ENCODE measurements at places on chromosomes 16 and 17.

DNA sequence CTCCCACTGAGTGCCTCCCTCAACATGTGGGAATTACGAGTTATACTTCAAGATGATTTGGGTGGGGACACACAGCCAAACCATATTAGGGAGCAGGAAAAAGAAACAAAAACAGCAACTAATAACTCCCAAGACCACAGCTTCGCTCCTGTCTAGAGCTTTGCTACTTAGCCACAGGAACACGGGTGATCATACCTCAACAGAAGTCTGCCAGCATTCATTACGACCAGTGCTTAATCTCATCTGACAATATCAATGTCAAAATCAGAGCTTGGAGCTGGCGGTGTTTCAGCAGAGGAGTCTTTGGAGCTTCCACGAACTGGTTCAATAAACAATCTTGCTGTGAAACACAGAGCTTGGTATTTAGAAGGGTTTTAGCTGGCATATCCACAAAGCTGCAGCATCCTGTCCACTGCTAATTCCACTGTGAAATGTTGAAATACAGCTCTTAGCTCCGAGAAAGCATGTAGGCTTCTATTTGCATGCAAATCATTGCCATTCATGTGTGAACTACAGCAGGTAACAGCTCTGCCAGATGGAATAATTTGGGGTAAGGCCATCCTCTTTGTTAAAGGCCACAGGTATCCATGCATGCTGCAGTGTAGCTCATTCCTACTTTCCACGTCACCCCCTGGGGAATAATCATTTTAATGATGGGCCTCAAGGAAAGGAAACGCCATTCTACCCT, 128.4 kb upstream of the GOT2 start:
- no peaks in the 10 kb centered on the region for H3K27me3 ChIP-seq
- no peaks in the 10 kb centered on the region for H3K4me1 ChIP-seq
- no peak for DNase-seq
- no peak overlapping the region for H3K27ac ChIP-seq
- H3K4me3 ChIP-seq: no peak overlapping the region

- H3K4me3 ChIP-seq: peak overlapping the region; percentile 56
- no peaks in the 10 kb centered on the region for H3K36me3 ChIP-seq
- DNase-seq: peak; percentile 19
Observed at GRCh38 chr16:12027558-12028287, 51.2 kb downstream of the SNX29 start.

- H3K27ac ChIP-seq: peak overlapping the region; percentile 84
- no peaks in the 10 kb centered on the region for H3K27me3 ChIP-seq
- peaks cover 47% of the 10 kb centered on the region for H3K4me1 ChIP-seq
Observed at GRCh38 chr16:10880594-10881452, 3.8 kb downstream of the CIITA start.

DNA sequence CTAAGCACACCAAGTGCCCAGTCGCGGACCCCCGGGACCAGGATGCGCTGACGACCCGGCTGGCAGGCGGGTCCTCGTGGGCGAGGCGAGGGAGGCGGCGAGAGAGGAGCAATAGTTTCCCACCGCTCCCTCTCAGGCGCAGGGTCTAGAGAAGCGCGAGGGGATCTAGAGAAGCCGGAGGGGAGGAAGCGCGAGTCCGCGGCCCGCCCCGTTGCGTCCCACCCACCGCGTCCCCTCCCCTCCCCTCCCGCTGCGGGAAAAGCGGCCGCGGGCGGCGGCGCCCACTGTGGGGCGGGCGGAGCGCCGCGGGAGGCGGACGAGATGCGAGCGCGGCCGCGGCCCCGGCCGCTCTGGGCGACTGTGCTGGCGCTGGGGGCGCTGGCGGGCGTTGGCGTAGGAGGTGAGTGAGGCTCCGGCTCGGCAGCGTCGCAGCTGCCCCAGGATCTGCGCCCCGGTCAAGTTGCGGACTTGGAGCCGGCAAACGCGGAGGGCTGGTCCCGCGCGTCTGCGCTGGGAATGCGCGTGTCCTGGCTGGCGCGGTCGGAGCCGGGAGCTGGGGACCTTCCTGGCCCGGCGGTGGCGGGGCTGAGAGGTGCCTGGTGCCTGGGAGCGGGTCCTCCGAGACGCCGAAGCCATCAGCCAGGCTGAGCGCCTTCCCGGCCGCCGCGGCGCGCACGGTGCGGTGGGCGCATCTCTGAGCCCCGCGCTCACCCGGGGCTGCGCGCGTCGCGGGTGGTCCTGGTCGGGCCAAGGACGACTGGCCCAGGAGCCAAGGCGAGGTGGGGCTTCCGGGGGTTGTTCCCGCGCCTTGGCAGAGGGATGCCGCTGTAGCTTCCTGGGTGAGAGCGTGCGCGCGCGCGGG, at the start of gene ITGB3:
Gene ITGB3, plus strand, starts transcription at position 287 of the 862 bp plus-strand sequence. Its CDS starts 35 bp downstream, at position 322.
- H3K27ac ChIP-seq: no peak within 1 kb of the TSS
- peaks cover 5% of the 10 kb centered on the region for H3K27me3 ChIP-seq
- H3K4me1 ChIP-seq: no peaks in the 10 kb centered on the region
- peak; percentile 78 for DNase-seq
- no peaks in the 10 kb centered on the region for H3K36me3 ChIP-seq

DNA sequence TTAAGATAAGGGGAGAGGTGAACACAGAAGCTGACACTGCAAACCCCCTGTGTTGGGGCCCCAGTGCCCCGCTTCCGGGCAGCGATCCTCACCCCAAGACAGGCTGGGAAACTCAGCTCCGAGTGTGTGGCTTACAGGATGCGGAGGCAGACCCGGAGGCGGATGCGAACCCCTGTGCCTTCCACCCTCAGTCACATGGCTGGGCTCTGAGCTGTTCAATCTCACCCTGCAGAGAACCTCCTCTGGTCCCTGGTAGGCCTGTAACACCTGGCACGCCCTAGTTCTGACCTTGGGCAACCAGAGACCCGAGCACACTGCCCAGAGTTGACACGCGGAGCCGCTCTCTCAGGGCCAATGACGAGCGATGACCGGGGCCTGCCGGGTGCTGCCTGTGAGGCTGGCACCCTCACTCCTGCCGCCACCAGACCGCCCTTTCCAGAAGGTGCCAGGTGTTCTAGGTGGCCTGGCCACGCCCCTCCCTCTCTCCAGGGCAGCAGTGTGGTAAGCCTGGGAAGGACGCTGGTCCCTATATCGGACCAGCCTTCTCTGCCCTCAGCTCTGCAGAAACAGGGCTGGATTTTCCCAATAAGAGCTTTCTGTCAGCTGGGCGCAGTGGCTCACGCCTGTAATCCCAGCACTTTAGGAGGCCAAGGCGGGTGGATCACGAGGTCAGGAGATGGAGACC, 23.3 kb downstream of the MEAK7 start:
- no peaks in the 10 kb centered on the region for H3K36me3 ChIP-seq
- no peak overlapping the region for H3K4me3 ChIP-seq
- DNase-seq: no peak

GRCh38 chr16:64983963-64984362, 137.9 kb downstream of the CDH11 start:
- H3K4me3 ChIP-seq: no peak overlapping the region
- no peaks in the 10 kb centered on the region for H3K36me3 ChIP-seq
- H3K27ac ChIP-seq: no peak overlapping the region
- no peaks in the 10 kb centered on the region for H3K27me3 ChIP-seq
- no peaks in the 10 kb centered on the region for H3K4me1 ChIP-seq

GRCh38 chr17:65886315-65887245, 305.4 kb downstream of the CEP112 start:
- no peak for DNase-seq
- no peak overlapping the region for H3K27ac ChIP-seq
- H3K4me3 ChIP-seq: no peak overlapping the region
- H3K4me1 ChIP-seq: no peaks in the 10 kb centered on the region
- no peaks in the 10 kb centered on the region for H3K27me3 ChIP-seq

GRCh38 chr17:1078831-1079561, 82.1 kb downstream of the TIMM22 start:
- no peaks in the 10 kb centered on the region for H3K27me3 ChIP-seq
- no peak for DNase-seq
- peak overlapping the region; percentile 98 for H3K27ac ChIP-seq

DNA sequence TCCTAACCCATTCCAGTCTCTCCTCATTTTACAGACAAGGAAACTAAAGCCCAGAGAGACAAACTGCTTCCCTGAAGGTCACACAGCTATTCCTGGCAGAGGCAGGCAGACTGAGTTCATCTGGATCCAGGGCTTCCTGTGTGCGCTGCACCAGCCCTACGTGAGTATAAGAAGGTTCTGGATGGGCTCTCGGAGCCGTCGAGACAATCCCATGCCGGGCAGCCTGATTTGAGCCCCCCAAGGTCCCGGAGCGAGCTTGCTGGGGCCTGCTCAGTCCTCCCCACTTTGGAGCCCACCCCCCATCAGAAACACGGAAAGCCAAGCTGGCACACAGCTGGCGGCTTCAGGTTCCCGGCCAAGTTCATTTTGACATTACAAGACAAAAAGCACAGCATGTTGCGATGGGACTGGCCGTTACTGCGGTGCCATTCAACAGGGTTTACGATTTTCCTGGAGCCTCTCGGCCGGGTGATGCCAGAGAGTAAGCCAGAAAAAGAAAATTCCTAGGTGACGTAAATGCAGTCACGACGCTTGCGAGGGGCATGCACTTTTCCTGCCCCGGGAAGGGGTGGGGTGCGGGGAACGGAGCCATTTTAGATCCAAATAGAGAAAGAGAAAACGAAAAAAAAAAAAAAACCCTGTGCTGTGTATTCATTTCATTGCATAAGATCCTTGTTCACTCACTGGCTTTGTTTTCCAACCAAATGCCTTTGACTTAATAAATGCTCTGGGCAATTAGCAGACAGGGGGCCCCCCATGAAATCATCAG, 167.1 kb upstream of the FOXF1 start:
- no peak for DNase-seq
- H3K4me3 ChIP-seq: no peak overlapping the region
- peaks cover 43% of the 10 kb centered on the region for H3K27me3 ChIP-seq

- no peak overlapping the region for H3K27ac ChIP-seq
- DNase-seq: no peak
- H3K36me3 ChIP-seq: no peaks in the 10 kb centered on the region
- no peak overlapping the region for H3K4me3 ChIP-seq
Observed at GRCh38 chr16:89140401-89140800, 31.1 kb upstream of the CDH15 start.

GRCh38 chr17:78029697-78030096, 71.2 kb downstream of the TNRC6C start:
- H3K4me1 ChIP-seq: peaks cover 20% of the 10 kb centered on the region
- H3K27me3 ChIP-seq: no peaks in the 10 kb centered on the region
- H3K36me3 ChIP-seq: no peaks in the 10 kb centered on the region
- no peak overlapping the region for H3K4me3 ChIP-seq

- H3K4me1 ChIP-seq: no peaks in the 10 kb centered on the region
- DNase-seq: no peak
- H3K36me3 ChIP-seq: no peaks in the 10 kb centered on the region
- H3K4me3 ChIP-seq: no peak overlapping the region
- no peaks in the 10 kb centered on the region for H3K27me3 ChIP-seq
- H3K27ac ChIP-seq: no peak overlapping the region
Observed at GRCh38 chr17:73140566-73140965, 24.2 kb upstream of the SSTR2 start.

- H3K27me3 ChIP-seq: peaks cover 25% of the 10 kb centered on the region
- H3K36me3 ChIP-seq: no peaks in the 10 kb centered on the region
- no peak for DNase-seq
- H3K4me1 ChIP-seq: no peaks in the 10 kb centered on the region
- no peak overlapping the region for H3K4me3 ChIP-seq
Observed at GRCh38 chr17:3038941-3039340, 24.5 kb downstream of the OR1D5 start.

- no peak within 1 kb of the TSS for H3K27ac ChIP-seq
- no peaks in the 10 kb centered on the region for H3K27me3 ChIP-seq
- DNase-seq: no peak
- H3K4me3 ChIP-seq: no peak within 1 kb of the TSS
Observed at GRCh38 chr17:10198509-10199249, at the start of gene GAS7. TSS of gene GAS7 (minus strand) at chr17:10198606.

- no peak for DNase-seq
- H3K4me1 ChIP-seq: peaks cover 16% of the 10 kb centered on the region
- 0 out of 2 replicates have a peak, but pooled peaks cover under 1% of the 10 kb centered on the region for H3K36me3 ChIP-seq
Observed at GRCh38 chr16:1991588-1991947, 1.8 kb downstream of the SYNGR3 start.

DNA sequence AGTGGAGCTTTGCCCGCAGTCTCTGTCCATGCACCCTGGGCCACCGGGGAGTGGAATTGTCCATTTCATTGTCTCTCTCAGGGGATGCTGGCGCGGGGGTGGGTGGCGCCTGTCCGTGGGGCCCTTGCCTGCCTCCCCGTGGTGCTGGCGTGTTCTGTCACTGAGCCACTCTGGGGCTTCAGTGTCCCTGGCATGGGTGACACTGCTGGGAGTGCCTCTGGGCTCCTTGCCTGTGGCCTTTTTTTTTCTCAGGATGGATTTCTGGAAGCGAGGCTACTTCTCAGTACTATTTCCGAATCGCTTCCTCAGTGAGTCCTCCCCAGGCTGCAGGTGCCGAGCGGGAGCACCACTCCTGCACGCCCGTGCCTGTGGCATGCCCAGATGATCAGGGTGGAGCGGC, 55.0 kb downstream of the PDPK1 start:
- H3K4me3 ChIP-seq: no peak overlapping the region
- H3K27me3 ChIP-seq: no peaks in the 10 kb centered on the region
- H3K27ac ChIP-seq: no peak overlapping the region
- no peak for DNase-seq
- H3K36me3 ChIP-seq: peaks cover 6% of the 10 kb centered on the region

DNA sequence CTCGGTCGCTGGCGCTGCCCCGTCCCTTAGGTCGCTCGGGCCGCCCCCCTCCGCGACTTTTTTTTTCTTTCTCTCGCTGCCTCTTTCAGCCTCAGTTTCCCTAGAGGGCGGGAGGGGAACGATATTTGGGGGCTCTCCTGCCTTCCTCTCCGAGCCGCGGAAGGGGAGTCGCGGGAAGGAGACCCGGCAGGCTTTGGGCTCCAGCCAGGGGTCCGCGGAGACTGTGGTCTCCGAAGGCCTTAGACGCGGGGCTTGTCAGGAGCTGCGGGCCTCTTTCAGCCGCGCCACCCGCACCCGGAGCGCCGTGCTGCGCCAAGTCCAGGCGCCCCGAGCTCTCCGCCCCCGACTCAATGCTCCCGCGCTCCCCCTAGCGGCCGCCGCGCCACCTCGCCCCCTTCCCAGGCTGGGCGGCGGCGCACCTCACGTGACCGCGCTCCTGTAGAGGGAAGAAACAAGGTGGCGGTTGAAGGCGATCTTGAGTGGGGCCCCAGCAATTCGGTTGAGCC, at the start of gene LRRC37B:
Gene LRRC37B, plus strand, starts transcription at position 427 of the 506 bp plus-strand sequence. CDS start 14,010 bp downstream, outside the sequence.
- H3K4me1 ChIP-seq: peaks cover 4% of the 10 kb centered on the region
- no peaks in the 10 kb centered on the region for H3K36me3 ChIP-seq
- no peak within 1 kb of the TSS for H3K27ac ChIP-seq
- peak within 1 kb of the TSS; percentile 74 for H3K4me3 ChIP-seq
- H3K27me3 ChIP-seq: no peaks in the 10 kb centered on the region
- peak; percentile 82 for DNase-seq

- H3K27ac ChIP-seq: no peak overlapping the region
- no peak for DNase-seq
- no peaks in the 10 kb centered on the region for H3K4me1 ChIP-seq
- no peaks in the 10 kb centered on the region for H3K27me3 ChIP-seq
- H3K4me3 ChIP-seq: no peak overlapping the region
Observed at GRCh38 chr17:545156-545555, 169.5 kb downstream of the VPS53 start.

GRCh38 chr16:81925016-81925415, 86.3 kb downstream of the SDR42E1 start:
- DNase-seq: no peak
- H3K27me3 ChIP-seq: no peaks in the 10 kb centered on the region
- H3K27ac ChIP-seq: no peak overlapping the region

- no peaks in the 10 kb centered on the region for H3K27me3 ChIP-seq
- no peak for DNase-seq
- H3K4me3 ChIP-seq: no peak overlapping the region
- H3K36me3 ChIP-seq: no peaks in the 10 kb centered on the region
Observed at GRCh38 chr16:89988951-89989350, 30.3 kb downstream of the DBNDD1 start.

- H3K27me3 ChIP-seq: no peaks in the 10 kb centered on the region
- H3K4me3 ChIP-seq: no peak overlapping the region
- no peaks in the 10 kb centered on the region for H3K36me3 ChIP-seq
- peak; percentile 59 for DNase-seq
- H3K27ac ChIP-seq: no peak overlapping the region
- H3K4me1 ChIP-seq: no peaks in the 10 kb centered on the region
Observed at GRCh38 chr17:4881761-4882555, 17.4 kb upstream of the C17orf107 start.
